ENCODE measurements at places on chromosomes 13 and 19. TPM values are rescaled to one million over a fixed set of nuclear protein-coding genes. Genes with fewer than 3 reads are reported as not detected.
A peak's percentile ranks its signal among the peaks of the same experiment; 100 is the strongest.

RRAS gene
- 23.9 TPM for total RNA-seq

DNA sequence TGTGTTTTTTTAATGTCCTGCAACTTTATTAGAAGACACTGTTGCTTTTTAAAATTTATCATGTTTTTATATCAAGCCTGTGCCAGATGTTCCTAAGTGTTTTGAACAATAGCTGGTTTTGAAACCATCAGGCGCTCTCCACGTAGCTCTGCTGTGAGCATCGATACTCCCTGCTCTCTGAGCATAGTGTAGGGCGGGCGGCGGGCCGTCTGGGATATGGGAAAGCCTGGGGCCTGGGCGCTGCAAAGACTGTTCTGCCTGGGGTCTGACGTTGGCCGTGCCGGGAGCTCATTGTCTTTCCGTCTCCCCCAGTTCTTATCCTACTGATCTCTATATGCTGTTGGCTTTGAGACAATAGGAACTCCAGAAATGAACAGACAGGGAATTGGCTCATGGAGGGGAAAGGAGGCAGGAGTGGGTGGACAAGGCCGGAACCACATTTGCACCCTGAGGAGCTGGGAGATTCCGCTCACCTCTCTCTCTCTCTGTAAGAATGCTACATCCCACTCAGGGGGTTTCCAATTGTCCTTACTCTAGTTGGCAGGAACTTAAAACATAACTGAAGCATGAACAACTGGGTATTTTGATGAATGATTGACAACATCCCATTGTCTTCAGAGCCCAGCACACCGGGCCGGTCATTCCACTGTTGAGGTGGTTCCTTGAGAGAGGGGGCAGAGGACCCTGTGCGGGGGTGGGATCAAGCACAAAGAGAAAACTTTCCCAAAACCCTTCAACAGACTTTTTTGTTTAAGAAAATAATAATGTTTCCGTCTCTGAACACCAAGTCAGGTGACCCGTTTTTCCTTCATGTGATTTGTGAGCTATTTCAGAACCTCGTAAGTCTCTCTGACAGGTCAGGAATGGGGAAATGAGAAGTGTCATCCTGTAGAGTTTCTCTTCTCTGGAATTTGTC is 64.7 kb downstream of the COL4A2 start:
- DNase-seq: no peak

KLK14 gene
- not detected for total RNA-seq

GRCh38 chr19:37654629-37655300 is 500 bp downstream of the ZFP30 start:
- peak; percentile 59 for DNase-seq

- DNase-seq: no peak
Observed at GRCh38 chr13:39311619-39312018, 273.4 kb downstream of the NHLRC3 start.

SGCG gene
- not detected for total RNA-seq
